Activated CD8-positive, alpha-beta T cell treated with anti-CD3 and anti-CD28 coated beads for 36 hours (primary cell): ENCODE measurements at places on chromosomes 7 and 10.
A peak's percentile ranks its signal among the peaks of the same experiment; 100 is the strongest.

GRCh38 chr10:33889371-33889770 lies 554.9 kb upstream of the NRP1 start:
- DNase-seq: no peak

DNA sequence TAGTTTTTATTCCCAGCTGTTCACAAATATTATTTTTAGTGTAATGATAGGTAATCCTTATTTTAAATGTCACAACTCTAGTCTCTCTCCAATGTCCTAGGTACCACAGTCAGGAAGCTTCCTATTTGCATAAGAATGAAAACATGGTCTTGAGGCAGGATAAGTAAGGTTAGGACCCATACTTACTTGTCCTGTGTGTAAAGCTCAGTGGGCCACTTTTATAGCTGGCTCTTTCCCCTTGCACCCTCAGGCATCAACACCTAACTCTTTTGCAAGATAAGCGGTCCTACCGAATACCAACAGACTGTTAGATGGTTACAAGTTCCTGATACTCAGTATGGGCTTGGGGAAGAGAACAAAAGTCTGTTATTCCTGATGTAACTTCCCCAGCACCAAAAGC lies 986.9 kb downstream of the NRG3 start:
- DNase-seq: no peak

GRCh38 chr7:233249-234035 lies 41.1 kb downstream of the FAM20C start:
- DNase-seq: no peak

DNA sequence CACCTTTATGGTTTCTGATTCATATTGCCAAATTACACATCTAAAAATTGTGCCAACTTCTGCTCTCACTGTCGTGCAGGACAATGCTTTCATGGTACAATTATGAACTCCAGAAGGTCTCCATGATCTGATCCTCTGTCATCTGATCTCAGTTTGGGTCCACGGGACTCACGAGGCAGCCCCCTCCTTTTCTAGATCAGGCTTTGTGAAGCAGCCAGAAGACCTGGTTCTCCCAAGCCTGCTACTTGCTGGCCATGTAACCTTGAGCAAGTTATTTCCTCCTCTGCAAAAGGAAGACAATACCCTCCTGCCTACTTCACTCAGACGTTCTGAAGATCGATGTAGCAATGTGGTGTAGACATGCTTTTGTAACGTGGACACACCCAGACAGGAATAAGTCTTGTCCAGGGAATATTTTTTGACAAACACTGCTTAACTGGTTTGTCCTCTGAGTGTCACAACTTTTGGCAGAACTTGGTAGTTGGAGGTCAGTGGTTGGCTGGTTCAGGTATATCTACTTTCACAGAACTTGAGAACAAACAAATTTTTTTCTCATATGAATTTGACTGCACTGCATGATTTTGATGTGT lies 19.6 kb downstream of the CALML3 start:
- no peak for DNase-seq

GRCh38 chr10:110479710-110480109 lies 18.0 kb upstream of the DUSP5 start:
- DNase-seq: no peak

GRCh38 chr10:34088208-34088794 lies 726.8 kb downstream of the PARD3 start:
- no peak for DNase-seq

GRCh38 chr7:27171637-27172314 lies 2.3 kb downstream of the HOXA10 start:
- DNase-seq: no peak

DNA sequence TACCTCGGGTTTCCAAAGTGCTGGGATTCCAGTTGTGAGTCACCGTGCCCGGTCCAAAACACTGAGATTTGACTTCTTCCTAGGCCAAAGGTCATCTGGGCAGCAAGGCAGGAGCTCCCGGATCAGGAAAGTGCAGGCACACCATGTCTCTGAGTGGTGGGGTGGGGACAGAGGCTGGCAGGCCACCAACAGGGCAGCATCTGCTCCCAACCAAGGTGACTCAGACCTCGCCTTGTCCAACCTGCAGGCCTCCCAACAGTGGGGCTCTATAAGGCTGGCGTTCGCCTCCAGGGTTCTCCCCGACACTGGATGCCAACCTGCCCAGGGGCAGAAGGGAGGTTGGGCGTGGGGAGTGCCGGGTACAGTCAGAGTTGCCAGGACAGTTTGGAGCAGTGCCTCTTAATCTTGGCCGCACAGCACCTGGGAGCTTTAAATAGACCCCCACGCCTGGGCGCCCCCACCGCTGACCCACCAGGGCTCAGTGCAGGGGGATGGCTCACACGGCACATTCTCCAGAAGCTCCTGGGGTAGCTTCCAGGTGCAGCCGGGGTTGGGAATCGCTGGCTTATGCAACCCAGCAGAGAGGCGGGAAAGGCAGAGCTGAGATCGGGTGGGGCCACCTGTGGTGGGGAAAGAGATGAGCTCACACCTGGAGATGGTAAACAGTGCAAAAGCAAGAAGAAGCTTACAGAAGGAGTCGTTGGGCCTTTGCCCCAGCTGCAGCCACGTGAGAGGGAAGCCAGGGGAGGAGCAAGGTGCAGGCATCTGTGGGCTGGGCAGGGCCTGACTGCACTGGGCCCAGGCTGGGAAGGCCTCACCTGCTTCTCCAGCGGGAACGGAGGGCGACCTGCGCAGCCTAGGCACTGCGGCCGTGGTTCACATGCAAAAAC lies 10.9 kb downstream of the CALML5 start:
- no peak for DNase-seq

DNA sequence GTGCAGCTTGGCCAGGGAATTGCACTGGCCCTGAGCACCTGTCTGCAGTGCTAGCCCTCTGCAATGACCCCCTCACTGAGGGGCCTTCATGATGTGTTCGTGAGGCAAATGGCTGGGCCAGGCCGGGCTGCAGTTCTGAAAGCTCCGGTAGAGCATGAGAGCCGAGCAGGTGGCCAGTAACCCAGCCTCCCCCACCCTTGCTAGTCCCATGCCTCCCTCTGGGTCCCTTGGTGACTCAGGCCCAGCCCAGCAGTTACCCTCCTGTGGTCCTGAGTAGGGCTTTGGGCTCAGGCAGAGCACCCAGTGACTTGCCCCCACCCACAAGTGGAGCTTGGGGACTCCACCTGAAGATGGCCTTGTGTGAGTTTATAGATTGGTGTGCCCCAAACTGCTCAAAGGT lies 16.1 kb upstream of the CSGALNACT2 start:
- no peak for DNase-seq

DNA sequence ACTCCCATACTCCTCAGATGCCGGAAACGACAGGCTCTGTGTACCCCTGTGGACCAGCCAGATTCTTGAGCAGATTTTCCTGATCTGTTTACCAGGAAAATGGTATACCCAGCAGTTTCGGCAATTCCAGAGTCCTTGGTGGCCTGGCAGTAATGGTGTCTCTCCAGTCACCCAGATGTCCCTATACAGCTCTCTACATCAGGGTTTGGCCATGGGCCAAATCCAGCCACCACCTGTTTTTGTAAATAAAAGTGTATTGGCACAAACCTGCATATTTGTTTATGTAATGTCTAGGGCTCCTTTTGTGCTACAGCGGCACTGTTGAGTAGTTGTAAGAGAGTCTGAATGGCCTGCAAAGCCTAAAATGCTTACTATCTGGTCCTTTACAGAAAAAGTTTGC lies 491.3 kb downstream of the RPS24 start:
- no peak for DNase-seq

DNA sequence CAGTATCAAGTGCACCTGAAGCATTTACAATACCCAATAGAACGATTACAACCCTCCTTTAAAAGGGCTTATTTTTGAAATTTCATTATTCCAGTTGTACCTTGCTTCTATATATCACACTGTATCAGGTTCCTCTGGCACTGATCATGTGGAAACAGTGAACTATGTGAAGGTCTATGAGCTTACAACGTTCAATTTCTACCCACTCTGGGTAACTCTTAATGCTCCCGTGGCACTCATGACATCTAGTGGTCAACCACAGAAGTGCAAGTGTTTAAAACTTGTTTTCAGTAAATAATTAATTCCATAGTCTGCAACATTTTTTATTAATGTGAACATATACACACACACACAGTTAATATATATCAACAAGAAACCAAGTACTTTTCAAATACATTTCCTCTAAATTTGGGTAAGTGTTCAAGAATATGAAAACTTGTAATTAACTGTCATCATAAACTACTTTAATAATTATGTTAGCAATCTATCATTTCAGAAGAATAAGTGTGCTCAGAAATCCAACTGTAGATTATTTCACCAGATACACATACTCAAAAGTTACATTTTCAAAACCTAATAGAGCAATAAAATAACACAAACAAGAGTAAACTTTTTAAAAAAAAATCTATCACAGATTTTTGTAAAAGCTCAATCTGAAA lies 61.0 kb downstream of the MPP7 start:
- DNase-seq: peak; percentile 65

- DNase-seq: no peak
These were observed 28.0 kb downstream of the TTYH3 start for GRCh38 chr7:2659556-2660358.

DNA sequence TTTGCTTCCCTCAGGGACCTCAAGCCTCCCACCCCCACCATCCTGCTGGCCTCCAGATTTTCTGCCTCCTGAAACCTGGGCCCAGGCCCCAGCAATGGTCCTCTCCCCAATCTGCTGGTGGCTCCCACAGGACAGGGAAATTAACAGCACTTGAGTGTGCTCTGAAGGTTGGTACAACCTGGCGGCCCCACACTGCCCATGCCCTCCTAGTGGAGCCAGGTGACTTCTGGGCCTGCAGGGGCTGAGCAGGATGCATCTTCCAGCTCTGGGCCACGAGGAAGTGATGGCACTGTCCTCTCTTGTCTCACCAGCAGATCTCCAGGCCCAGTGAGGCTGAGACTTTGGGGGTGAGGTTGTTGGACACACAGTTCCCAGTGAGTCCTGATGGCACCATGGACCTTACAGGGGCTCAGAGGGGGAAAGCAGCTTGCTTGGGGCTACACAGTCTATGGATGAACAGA lies 3.6 kb upstream of the ZMIZ1 start:
- DNase-seq: no peak

DNA sequence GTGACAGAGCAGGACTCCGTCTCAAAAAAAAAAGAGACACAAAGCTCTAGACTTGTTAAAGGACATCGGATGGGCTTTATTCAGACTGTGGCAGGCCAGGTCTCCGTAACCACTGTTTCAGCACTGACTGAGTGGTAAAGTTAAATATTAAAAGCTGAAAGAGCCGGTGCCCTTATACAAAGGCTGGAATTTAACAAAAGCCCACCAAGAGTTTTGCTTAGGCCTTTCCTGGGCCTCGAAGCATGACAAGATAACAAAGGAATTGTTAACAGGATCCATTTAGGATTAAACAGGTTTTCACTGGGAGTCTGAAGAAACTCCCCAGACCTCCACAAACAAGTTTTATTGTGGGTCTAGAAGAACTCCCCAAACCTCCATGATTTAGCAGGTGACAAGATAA lies 727.8 kb downstream of the TYW1 start:
- DNase-seq: no peak

- no peak for DNase-seq
These were observed 33.9 kb downstream of the DNAJB6 start for GRCh38 chr7:157370742-157371141.

DNA sequence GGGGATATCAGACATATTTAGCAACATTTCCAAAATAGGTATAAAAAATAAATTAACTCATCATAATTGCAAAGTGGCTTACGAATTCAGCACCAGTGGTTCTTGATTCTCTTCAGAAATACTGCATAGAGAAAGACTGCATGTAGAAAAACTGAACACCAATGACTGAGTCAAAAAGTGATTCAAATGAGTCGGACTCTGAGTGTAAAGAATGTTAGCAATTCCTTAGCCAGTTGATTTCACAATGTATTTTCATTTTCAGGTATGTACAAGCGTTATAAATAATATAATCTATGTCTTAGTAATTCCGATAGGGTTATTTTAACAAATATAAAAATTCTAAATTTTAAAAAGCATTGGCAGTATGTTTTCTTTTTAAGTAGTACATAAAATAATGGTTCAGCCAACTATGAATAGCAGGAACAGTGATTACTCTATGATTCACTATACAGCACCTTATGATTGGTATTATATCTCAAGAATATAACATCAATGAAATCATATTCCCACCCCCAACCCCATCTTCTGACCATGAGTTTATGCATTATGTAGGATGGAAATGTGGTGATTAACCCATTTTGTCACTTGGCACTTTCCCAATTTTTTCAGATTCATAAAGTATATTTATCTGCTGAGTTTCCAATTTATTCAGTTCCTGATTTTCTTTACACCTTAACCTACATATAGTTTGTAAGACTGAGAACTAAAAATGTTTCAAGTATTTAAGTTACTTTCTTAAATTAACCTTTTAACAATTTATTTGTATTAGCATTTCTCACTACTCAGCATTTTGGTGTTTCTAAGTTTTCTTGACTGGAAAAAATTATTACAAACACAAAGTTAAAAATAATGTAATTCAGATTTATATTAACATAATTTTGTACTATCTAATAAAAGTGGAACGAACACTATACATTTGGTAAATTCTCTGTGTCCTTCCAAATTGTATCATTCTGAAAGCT lies 33.9 kb downstream of the DNAJC1 start:
- DNase-seq: no peak

GRCh38 chr10:103203466-103203865 lies 10.4 kb upstream of the NT5C2 start:
- DNase-seq: no peak

DNA sequence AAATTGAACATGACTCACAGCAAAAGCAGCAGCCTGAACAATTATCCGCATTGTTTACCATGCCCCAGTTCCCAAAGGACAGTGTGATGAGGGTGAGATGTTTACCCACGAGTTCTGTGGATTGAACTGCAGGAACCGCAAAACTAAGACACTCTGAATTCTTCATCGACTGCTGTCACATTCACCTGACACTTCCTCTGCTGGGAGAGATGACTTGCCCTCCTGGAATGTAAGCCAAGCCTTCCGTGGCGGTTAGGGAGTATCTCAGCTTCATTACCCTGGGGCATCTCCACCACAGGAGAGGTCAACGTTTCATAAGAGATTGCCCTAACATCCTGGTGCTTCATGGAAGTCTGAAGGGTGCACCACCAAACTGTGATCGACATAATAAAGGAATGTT lies 374.6 kb upstream of the ADARB2 start:
- no peak for DNase-seq

- DNase-seq: no peak
These were observed 8.9 kb downstream of the PROSER2 start for GRCh38 chr10:11832042-11832441.

GRCh38 chr10:21494191-21495001 lies 31.1 kb downstream of the SKIDA1 start:
- DNase-seq: peak; percentile 23

GRCh38 chr7:74569501-74570075 lies 87.9 kb upstream of the GTF2I start:
- DNase-seq: peak; percentile 2

- no peak for DNase-seq
These were observed 402.0 kb upstream of the KLF6 start for GRCh38 chr10:4186849-4187540.

DNA sequence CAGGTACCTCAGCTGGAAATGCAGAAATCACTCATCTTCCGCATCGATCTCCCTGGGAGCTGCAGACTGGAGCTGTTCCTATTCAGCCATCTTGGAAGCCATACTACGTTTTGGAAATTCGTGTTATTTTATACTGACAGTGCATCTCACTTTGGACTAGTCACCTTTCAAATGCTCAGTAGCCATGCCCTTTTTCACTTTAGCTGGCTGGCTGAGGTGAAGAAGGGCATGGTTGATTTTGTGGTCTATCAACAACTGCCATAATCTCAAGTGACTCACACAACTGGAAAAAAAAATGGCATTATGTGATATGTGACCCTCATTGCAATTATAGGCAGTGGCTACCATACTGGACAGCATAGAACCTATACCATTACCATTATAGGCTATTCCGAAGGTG lies 100.5 kb downstream of the CCDC71L start:
- no peak for DNase-seq

GRCh38 chr7:138460176-138460648 lies at the start of gene TRIM24:
TSS of gene TRIM24 (plus strand) at chr7:138460259. CDS start at chr7:138460549, 290 bp downstream.
- DNase-seq: no peak
